ENCODE measurements at places on chromosomes 4 and X.

DNA sequence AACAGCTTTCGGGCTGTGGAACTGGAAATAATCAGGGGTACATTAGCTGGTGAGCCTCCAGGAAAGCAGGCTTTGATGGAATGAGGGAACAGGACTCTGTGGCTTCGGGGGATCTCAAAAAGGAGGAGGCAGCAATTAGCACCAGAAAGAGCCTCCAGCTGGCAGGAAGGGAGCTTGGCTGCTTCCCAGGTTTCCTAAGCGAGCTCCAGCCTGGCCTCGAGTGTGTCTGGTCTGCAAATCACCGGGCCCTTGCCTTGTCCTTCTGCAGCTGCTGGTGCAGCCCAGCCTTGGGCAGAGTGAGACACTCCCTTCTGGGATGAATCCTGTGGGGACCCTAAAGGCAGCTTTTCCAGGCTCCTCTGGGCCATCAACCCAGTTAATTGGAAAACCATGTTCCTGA is 10.7 kb upstream of the PDHA1 start:
- no peak for DNase-seq

DNA sequence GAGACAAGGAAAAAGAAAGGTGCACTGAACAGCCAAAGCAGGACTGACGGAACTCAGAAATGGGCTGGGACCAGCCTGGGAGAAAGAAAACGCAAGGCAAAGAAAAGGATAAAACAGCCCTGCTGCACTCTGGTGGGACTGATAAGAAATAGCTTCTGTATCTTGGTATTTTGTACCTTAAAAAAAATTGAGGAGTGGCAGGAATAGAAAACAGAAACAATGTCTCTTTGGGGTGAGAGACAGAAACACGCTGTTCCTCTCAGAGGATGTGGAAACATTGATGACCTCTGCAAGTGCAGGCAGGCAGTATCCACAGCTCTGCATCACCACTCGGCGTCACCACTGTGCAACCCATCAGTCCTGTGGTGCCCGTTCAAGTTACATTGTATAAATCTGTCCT is 152.5 kb upstream of the SPRY1 start:
- DNase-seq: no peak

- DNase-seq: no peak
Measured at GRCh38 chr4:172951679-172952451, 216.7 kb upstream of the GALNT7 start.

GRCh38 chr4:99811117-99811516 is 5.5 kb upstream of the DAPP1 start:
- DNase-seq: no peak

DNA sequence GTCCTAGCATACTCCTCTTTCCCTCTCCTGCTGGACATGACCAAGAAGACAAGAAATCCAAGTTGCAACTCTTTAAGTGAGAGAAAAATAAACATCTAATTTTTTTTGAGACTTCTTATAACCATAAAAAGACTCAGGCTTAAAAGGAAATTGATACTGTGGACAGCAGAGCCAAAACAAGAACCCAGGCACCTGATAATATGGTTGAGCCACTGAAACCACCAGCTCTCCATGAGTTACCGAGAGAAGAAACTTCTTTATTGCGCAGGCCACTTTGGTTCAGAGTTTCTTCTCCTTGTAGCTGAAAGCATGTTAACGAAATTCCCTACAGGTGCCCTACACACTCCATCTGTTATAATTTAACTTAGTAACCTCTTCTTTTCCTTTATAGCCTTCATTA is 11.3 kb upstream of the SPCS3 start:
- DNase-seq: no peak

DNA sequence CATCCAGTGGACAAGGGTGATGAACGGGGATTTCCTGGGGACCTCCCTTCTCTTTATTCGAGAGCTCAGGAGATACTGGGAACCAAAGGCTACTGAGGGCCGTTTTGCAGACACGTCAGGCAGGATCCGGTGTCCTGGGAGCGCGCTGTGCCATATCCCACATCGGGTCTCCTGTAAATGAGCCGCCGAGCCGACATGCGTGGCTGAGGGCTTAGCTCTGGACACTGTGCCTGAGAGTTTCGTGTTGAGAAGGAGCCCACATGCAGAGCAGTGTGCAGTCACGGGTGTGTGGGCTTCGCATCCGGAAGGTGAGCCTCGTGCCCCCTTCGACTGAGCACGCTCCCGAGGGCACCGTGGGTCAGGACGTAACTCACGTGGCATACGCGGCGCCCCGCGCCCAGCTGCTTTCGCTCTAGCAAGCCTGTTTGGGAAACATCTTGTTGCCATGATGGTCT is 28.5 kb upstream of the HGFAC start:
- DNase-seq: no peak

GRCh38 chr4:7395645-7396044 is 39.1 kb downstream of the PSAPL1 start:
- DNase-seq: no peak

All from CD4-positive, alpha-beta T cell treated with Interleukin-17A for 1 hour (primary cell).